ENCODE measurements at places on chromosomes 12 and 14.

DNA sequence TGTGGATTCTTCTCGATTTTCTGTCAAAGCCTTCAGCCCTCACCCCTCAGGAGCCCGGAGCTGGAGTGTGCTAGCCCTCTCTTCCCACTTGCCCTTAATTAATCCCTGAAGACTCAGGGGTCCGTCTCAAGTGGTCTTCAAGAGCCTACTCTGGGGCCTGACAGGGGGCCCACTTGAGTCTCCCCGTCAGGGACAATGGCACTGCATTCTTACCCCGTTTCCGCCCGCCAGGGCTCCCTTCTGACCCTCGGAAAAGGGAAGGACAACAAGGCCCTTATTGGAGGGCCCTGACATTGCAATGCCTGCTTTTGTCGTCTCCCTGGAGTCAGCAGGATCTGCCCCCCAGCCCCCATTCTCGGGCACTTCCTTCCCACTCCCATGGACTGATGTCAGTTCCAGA, 34.4 kb downstream of the TBX3 start:
- no peak for DNase-seq

DNA sequence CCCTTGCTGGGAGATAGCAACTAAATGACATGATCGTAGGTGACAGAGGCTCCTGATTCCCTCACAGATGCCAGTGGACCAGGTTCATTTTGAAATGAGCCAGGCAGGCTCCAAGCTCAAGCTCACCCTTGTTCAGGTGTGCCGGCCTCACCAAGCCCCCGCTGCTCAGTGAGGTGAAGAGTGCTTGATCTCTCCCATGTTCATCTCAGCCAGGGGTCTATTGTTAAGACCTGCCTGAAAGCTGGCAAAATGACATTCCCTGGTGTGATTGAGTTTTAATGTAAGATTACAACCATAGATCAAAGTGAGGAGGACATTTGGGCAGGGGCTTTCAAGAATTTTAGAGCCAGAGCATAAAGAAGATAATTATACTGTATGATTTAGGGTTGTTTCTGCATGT, 497.9 kb downstream of the EGLN3 start:
- no peak for DNase-seq

DNA sequence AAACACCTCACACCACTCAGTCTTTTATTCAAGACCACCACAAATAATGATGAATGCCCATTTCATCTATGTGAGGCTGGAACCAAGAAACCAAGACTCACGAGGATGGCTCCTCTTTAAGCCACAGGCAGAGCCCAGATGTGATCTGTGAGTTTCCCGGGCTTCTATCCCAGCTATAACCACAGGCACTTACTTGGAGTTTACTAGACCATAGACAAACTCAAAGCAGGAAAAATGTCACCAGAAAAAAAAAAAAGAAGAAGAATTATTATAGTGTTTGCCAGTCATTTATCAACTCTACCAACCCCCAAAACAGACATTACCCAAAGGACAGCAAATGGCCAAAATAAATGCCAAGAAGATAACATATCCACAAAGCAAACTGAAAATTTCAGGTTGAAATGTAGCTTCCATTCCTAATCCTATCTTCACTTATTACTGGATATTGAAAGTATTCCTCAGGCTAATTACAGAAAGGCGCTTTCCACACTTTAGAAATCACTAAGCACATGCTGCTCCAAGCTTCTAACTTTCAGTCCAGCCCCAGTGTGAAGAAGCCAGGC, 44.7 kb downstream of the ZFYVE1 start:
- DNase-seq = no peak

DNA sequence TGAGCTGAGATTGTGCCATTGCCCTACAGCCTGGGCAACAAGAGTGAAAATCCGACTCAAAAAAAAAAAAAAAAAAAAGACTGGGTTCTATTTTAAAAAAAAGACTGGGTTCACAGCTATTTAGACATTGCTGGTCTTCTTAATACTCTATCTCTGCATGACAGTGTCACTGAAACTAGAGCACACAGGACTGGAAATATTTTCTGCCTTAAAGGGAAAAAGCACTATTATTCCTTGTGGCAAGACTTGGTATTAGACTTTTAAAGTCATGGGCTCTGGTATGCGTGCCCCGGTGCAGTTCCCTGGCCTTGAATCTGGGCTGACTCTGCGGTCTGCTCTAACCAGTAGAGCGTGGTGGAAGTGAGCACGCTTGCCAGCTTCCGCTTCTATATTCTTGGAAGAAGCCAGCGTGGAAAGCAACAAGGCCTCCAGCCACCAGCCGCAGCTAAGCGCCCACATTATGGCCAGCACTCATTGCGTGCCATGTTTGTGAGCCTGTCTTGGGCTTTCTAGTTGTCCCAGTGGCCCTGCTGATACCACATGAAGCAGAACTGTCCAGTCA, 31.3 kb downstream of the PRKAB1 start:
- DNase-seq = no peak

DNA sequence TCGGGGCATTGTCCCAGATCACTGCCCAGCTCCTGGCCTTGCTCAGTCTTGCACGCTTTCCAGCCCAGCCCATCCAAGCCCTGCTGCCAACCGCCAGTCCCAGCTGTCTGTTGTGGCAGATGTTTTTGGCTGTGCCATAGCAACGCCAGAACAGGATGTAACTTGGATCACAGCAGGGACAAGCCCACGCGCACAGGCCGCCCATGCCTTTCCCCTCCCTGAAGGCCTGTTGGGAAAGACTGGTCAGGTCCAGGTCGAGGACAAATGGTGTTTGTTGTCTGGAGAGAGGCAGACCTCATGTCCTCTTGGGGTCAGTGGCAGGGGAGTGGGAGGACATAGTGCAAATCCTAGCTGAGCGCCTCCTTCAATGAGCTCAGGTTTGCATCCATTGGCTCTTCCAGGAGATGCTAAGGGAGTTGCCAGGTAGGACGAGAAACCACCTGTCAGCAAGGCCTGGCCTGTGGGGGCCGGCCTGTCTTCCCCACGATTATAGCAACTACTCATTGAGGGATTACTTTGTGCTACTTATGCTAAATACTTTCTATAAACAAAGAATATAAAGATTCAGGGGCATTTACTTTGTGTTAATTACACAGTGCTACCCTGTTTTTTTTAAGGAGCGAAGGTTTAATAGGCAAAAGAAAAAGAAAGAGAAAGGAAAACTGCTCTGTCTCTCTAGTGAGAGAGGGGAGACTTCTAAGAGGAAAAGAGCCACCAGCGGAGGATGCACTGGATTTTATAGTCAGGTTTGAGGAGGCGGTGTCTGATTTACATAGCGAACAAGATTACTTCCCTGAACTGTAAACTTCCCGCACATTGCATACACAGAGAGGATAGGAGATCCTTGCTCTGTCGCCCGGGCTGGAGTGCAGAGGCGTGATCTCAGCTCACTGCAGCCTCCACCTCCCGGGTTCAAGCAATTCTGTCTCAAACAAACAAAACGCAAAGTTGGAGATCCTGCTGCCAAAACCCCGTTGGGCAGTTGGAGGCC, 42.8 kb upstream of the CORO1C start:
- no peak for DNase-seq

DNA sequence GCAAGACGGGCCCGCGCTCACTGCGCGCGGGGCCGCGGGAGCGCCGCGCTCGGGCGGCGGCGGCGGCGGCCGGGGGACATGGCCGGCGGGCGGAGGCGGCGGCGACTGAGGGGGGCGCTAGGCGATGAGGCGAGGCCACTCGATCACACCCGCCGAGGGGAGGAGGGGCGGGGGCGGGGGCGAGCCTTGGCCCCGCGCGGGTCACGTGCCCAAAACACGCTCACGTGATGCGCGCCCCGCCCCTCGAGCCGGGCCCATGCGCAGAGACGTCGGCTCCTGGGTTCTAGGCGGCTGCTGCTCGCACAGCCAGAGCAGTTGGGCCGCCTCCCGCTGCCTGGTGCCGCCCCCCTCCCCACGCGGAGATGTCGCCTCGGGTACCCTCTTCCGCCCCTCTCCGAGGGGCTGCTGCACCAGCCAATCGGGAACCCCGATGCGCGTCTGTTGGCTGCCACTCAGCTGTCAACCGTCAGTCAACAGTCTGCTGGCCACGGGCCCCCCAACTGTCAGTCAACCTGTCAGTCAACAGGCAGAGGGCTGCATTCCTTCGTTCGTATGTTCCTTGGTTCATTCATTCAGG, at the start of gene SPPL3:
Gene SPPL3, minus strand, starts transcription at position 162 of the 577 bp plus-strand sequence. CDS start 491 bp downstream, outside the sequence.
- DNase-seq = peak; percentile 92

- no peak for DNase-seq
These were observed 9.9 kb upstream of the TAS2R30 start for GRCh38 chr12:11144297-11144696.

DNA sequence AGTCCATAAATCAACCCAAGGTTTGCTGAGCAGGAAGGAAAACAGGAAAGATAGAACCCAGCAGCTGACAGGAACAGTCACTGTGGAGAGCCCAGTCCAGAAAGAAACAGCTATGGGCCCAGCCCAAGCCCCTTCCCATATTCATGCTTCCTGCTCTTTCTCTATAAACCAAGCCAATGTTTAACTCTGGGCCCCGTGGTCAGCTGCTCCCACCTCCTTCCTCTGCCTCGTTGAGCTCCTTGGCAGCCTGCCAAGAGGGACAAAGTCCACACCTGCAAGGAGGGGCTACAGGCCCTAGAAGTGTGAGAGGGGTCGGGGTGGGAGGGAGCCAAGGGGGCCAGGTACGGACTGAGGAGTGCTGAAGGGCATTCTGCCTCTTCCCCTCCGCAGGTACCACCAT, 10.0 kb downstream of the SLC6A13 start:
- DNase-seq = no peak

GRCh38 chr12:100733817-100734593, 60.6 kb upstream of the ANO4 start:
- no peak for DNase-seq

DNA sequence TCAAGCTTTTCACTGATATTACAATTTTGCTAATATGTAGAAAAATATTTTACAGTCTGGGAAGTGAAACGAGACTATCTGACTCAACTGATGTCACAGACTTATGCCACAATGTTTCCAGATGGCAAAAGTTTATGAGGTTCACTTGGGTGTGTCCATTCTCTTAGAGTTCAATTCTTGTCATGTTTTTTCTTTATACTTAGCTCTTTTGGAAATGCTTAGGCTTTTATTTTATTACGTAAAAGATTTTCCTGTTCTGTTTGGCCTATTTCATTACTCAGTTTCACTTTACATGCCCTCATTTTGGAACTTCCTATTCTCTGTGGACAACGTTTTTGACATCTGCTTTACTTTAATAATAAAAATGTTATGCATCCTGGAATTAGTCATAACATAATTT, 2.1 kb upstream of the PDZRN4 start:
- no peak for DNase-seq

DNA sequence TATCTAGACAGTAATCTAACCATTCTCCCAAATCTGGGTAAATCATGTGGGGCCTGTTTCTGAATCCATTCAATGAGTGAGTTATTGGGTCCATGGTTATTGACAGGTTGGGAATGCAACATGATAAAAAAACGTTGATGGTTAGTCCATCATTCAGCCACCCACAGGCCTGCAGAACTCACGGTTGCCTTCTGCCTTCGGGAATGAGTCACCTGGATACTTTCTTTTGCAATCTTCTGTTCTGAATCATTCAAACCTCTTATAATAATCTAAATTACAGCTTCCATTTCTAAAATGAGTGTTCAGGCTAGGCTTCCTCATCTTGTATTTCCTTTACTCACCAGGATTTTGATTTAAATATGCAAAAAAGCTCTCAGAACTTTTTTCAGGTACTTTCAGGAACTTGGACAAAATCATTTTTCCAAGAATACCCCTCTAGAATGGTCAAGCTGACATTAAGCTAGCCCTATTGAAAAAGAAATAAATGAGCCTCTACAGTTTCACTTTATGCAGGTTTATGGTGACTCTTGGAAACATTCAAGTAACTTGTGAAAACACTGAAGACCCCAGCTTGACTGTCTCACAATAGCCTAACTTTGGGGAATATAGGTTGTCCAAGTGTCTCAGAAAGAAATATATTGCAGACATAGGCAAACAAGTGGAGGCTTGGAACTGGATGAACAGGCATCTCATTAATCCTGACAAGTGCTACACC, 94.4 kb downstream of the KCNK10 start:
- DNase-seq = no peak

DNA sequence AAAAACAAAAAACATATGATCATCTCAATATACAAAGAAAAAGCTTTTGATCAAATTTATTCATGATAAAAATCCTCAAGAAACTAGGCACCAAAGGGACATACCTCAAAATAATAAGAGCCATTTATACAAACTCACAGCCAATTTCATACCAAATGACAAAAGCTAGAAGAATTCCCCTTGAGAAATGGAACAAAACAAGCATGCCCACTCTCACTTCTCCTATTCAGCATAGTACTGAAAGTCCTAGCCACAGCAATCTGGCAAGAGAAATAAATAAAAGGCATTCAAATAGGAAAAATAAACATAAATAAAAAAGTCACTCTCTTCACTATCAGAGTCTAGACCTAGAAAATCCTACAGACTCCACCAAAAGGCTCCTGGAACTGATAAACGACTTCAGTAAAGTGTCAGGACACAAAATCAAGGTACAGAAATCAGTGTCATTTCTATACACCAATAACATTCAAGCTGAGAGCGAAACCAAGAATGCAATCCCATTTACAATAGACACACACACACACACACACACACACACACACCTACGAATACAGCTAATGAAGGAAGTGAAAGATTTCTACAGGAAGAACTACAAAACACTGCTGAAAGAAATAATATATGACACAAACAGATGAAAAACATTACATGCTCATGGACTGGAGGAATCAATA, 1486.2 kb upstream of the SEL1L start:
- no peak for DNase-seq

GRCh38 chr12:26798023-26798422, 35.0 kb downstream of the ITPR2 start:
- DNase-seq = no peak

GRCh38 chr12:101854747-101855146, 22.6 kb upstream of the DRAM1 start:
- no peak for DNase-seq

- DNase-seq = no peak
These were observed 287 bp upstream of the SLC2A13 start for GRCh38 chr12:40106202-40106533.

DNA sequence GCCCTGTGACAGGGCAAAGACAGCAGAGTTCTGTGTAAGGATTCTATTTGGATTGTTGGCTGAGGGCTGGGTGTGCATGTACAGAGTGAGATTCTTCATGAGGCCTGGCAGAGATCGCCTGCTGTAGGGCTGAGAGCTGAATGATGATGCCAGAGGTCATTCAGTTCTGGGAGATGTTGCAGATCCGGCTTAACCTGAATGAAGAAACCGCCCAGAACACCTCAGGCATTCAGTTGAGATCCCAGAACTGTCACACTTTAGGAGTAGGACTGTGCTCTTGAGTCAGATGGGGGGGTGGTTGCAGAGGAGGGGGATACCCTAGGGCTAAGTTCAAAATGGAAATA, 5.8 kb upstream of the EVL start:
- no peak for DNase-seq

- no peak for DNase-seq
These were observed 1126.1 kb downstream of the TMEM121 start for GRCh38 chr14:106652494-106652893.

- DNase-seq = no peak
These were observed 44.7 kb upstream of the SINHCAF start for GRCh38 chr12:31370531-31371255.

DNA sequence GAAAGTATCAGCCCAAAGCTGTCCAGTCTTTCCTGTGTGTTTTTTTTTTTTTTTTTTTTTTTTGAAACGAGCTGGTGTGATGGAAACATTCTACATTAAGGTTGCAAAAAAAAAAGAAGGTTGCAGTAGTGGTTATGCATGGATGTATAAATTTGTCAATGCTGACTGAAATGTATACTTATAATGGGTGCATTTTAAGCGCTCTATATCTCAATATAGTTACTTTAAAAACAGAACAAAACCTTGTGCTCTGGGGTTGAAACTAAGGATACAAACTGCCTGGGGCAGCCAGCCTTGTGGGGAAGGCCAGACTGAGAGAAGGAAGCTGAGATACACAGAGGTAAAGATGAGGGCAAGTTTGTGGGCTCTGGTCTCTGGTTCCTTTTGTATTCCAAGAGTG, 87.3 kb upstream of the RMST start:
- no peak for DNase-seq
